ENCODE measurements at places on chromosomes 13 and 19. TPM values are rescaled to one million over a fixed set of nuclear protein-coding genes. Genes with fewer than 3 reads are reported as not detected.
A peak's percentile ranks its signal among the peaks of the same experiment; 100 is the strongest.

DNA sequence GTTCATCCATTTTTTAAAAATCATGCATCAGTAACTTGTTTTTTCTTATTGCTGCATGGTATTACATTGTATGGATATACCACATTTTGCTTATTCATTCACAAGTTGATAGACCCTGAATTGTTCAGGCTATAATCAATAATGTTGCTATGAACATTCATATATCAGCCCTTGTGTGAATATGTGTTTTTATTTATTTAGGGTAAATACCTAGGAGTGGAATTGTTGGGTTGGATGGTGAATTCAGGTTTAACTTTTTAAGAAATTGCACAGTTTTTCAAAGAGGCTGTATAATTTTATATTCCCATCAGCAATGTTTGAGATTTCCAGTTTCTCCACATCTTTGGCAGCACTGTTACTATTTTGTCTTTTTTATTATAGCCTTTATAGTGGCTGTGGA is 82.1 kb downstream of the URI1 start:
- no peak overlapping the region for H3K27ac ChIP-seq
- H3K27me3 ChIP-seq, result no peaks in the 10 kb centered on the region
- H3K4me3 ChIP-seq, result no peak overlapping the region
- DNase-seq, result no peak
- no peaks in the 10 kb centered on the region for H3K4me1 ChIP-seq

DNA sequence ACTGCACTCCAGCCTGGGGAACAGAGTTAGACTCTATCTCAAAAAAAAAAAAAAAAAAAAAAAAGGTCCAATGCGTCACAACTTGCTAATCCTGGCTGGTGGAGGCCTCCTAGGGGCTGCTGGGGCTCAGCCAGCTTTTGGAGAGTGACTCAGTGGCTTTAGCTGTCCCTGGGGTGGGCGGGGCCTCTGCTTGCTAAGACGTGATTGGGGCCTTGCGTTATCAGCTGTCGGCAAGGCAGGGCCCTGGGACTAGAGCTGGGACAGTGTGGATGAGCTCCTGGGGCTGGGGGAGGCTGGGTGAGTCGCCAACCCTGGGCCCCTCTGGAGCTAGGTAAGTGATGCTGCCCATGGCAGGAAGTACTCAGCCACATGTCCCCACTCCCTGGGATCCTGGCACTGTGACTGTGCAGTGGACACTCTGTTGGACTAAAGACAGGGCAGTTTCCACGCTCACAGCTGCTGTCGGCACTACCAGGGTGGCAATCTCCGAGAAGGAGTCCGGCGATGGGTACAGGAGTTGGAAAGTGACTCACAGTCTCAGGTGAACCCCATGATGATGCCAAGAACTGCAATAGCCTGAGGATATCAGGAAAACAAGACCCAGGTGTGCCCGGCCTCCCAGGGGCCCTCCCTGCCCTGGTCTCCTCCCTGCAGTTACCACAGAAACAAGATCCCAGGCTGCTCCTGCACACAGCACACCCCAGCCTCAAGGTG is 32.2 kb downstream of the F2RL3 start:
- H3K4me1 ChIP-seq, result no peaks in the 10 kb centered on the region
- H3K36me3 ChIP-seq, result no peaks in the 10 kb centered on the region
- no peaks in the 10 kb centered on the region for H3K27me3 ChIP-seq
- peak; percentile 54 for DNase-seq

DNA sequence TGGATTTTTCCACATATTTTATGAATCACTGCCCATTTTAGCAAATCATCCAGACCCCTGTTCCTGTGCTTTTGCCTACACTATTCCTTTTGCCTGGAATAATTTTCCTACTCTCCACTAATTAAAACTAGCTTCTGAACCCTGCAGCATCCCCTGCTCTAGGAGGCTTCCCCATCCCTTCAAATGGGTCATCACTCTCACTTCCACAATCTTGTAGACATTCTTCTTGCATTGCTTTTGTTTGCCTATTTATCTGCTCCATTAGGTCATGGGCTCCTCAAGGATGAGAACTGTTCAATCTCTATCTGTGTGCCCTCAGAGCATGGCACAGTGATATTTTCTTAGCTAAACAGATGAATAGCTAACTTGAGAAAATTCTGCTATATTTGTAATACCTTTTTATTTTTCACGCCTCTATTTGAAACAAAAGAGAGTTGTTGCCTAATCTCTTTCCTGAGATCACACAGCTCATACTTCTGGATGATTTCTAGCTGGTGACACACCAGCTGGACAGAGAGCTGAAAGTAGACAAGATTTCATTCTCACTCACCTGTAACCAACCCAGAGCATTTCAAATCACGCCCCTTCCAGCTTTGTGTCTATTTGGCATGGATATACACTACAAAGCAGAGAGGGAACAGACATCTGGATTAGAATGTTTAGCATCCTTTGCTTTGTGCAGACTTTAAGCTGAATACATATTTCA is 466.0 kb downstream of the FOXO1 start:
- no peak overlapping the region for H3K27ac ChIP-seq
- no peaks in the 10 kb centered on the region for H3K27me3 ChIP-seq
- DNase-seq, result no peak

DNA sequence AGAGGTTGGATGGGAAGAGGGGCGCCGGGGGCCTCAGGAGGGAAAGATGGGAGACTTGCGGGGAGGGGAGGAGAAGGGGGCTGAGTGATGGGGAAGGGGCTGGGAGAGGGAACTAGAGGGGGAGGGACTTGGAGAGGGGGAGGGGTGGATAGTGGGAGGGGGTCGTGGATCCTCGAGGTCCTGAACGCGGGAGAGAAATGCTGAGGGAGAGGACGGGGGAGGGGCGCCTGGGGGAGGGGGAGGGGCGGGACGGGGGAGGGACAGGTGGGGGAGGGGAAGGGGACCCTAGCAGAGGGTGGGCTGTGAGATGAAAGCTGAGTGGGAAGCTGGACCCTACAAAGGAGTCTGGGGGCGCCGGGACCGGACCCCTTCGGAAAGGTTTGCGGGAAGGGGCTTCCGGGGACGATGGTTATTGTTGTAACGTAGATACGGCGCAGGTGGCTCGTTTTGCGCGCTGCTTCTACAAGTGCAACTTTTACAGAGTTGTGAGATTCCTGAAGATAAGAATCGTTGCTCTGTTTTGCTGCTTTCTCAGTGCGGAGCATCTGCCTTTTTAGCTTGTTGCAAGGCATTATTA is 418 bp downstream of the ZNF444 start:
- DNase-seq, result peak; percentile 49
- peak overlapping the region; percentile 68 for H3K27ac ChIP-seq
- H3K4me3 ChIP-seq, result peak overlapping the region; percentile 46

- H3K27me3 ChIP-seq, result no peaks in the 10 kb centered on the region
- no peak overlapping the region for H3K4me3 ChIP-seq
- no peak for DNase-seq
- H3K36me3 ChIP-seq, result no peaks in the 10 kb centered on the region
Observed at GRCh38 chr13:44974056-44974793, 15.0 kb downstream of the NUFIP1 start.

- H3K27ac ChIP-seq, result no peak overlapping the region
- H3K4me3 ChIP-seq, result no peak overlapping the region
- H3K4me1 ChIP-seq, result peaks cover 37% of the 10 kb centered on the region
- H3K27me3 ChIP-seq, result peaks cover 51% of the 10 kb centered on the region
Observed at GRCh38 chr19:55372316-55373081, 2.2 kb upstream of the IL11 start.

DNA sequence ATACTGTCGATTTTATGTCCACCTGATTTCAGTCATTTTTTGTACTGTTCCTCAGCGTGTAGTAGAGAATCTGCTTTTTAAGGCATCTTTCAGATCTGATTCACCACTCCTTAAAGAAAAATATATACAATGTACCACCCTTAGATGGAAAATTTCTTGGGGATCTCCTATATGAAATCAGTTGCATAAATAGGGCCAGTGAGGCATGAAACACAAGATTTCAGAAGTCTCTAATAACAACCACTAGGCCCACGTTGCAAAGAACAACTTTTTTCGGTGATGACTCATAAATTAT is 1.4 kb downstream of the USP12 start:
- H3K4me3 ChIP-seq, result peak overlapping the region; percentile 52
- no peak for DNase-seq
- H3K27ac ChIP-seq, result peak overlapping the region; percentile 87
- no peaks in the 10 kb centered on the region for H3K36me3 ChIP-seq
- peaks cover 21% of the 10 kb centered on the region for H3K4me1 ChIP-seq

- no peaks in the 10 kb centered on the region for H3K27me3 ChIP-seq
- H3K4me3 ChIP-seq, result no peak overlapping the region
- no peaks in the 10 kb centered on the region for H3K36me3 ChIP-seq
Observed at GRCh38 chr19:38277969-38278680, 13.8 kb downstream of the SPINT2 start.

IGSF23 gene
- 0.21 TPM for polyA plus RNA-seq

POSTN gene
- polyA plus RNA-seq, result 226 TPM

CDC34 gene
- 196 TPM for polyA plus RNA-seq

PSG1 gene
- not detected for polyA plus RNA-seq

ZNF525 gene
- 3.8 TPM for polyA plus RNA-seq
